ENCODE measurements at places on chromosomes 3 and 15. TPM values are rescaled to one million over a fixed set of nuclear protein-coding genes. Genes with fewer than 3 reads are reported as not detected.

Gene HEG1
- 16.6 TPM for total RNA-seq

- peak; percentile 49 for DNase-seq
- peaks cover 37% of the 10 kb centered on the region for H3K36me3 ChIP-seq
- H3K4me1 ChIP-seq: peaks cover 78% of the 10 kb centered on the region
- H3K27ac ChIP-seq: peak overlapping the region; percentile 89
- H3K27me3 ChIP-seq: no peaks in the 10 kb centered on the region
- H3K4me3 ChIP-seq: peak overlapping the region; percentile 74
Observed at GRCh38 chr3:129439226-129439816, 427 bp downstream of the MBD4 start.

Gene FAIM
- total RNA-seq: 13.3 TPM

Gene IQCH
- total RNA-seq: not detected

Gene CEMIP
- total RNA-seq: 9.0 TPM

- no peaks in the 10 kb centered on the region for H3K27me3 ChIP-seq
- no peaks in the 10 kb centered on the region for H3K36me3 ChIP-seq
- H3K4me1 ChIP-seq: no peaks in the 10 kb centered on the region
- no peak overlapping the region for H3K4me3 ChIP-seq
Observed at GRCh38 chr3:36697229-36698001, 66.9 kb downstream of the DCLK3 start.

DNA sequence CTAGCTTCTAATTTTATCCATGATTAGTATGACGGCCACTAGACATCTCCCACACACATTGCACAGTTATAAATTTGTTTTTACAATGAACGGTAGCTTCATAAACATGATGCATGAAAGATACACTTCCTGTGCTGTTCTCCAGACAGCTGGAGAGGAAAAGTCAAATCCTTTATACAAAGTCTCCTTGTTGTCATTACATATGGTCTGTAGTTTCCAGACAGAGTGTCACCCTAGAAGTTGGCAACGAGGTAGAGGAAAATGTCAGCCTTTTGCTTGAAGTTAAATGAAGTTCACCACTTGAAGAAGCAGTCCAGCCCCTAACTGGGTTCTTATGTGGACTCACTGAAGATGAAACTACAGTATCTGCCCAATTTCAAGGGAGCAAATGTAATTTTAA, 253.0 kb upstream of the P2RY1 start:
- peaks cover 12% of the 10 kb centered on the region for H3K4me1 ChIP-seq
- no peak overlapping the region for H3K27ac ChIP-seq
- H3K27me3 ChIP-seq: no peaks in the 10 kb centered on the region

- H3K27ac ChIP-seq: no peak overlapping the region
- no peak overlapping the region for H3K4me3 ChIP-seq
- H3K27me3 ChIP-seq: no peaks in the 10 kb centered on the region
- no peak for DNase-seq
Observed at GRCh38 chr3:67521053-67521646, 133.3 kb downstream of the SUCLG2 start.

DNA sequence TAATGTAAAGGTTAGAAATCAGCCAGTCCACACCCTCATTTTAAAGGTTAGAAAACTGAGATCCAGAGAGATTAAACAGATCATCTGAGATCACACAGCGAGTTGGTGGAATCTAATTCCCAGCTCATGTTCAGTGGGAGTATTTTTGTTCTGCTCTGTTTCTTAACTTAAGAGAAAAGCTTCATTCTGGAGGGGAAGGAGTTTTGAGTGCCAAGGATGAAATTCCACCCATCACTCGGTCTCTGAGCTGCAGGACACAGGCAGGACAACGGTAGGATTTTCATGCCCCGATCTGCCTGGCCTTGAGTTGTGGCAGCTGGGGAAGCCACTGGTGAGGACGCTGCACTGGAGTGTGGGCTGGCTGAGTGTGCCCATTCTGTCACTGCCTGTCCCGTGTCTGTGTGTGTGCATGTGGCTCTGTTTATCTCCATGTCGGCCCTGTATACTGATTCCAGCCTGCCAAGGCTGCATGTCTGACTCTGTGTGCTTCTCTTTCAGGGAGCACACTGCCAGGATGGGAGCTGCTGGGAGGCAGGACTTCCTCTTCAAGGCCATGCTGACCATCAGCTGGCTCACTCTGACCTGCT, 94.3 kb downstream of the CEMIP start:
- H3K36me3 ChIP-seq: peaks cover 7% of the 10 kb centered on the region
- no peaks in the 10 kb centered on the region for H3K4me1 ChIP-seq
- no peak overlapping the region for H3K27ac ChIP-seq
- no peak overlapping the region for H3K4me3 ChIP-seq

Gene PSTPIP1
- 8.0 TPM for total RNA-seq

- H3K4me1 ChIP-seq: no peaks in the 10 kb centered on the region
- DNase-seq: no peak
- no peak overlapping the region for H3K4me3 ChIP-seq
- no peaks in the 10 kb centered on the region for H3K27me3 ChIP-seq
- no peaks in the 10 kb centered on the region for H3K36me3 ChIP-seq
Observed at GRCh38 chr15:67406257-67406861, 114.6 kb upstream of the C15orf61 start.

DNA sequence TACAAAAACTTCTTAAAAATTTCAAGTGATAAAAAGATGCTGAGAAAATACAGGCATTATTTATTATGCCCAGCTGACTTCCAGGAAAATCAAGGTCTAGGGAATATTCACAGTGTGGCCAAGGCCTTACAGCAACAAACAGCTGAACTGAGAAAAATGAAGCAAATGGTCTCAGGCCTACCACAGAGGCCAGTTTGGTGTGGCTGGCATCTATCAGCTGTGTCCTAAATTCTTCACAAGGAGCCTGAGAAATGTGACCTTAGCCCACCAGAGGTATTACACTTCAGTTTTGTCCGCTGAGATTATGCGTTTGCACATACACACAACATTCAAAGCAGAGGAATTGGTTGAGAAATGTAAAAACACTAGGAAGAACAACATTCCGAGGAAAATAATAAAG, 77.4 kb downstream of the ANP32A start:
- no peaks in the 10 kb centered on the region for H3K36me3 ChIP-seq
- H3K4me3 ChIP-seq: no peak overlapping the region
- no peak for DNase-seq
- H3K27ac ChIP-seq: no peak overlapping the region

Gene GOLGA6L4
- total RNA-seq: 3.6 TPM

DNA sequence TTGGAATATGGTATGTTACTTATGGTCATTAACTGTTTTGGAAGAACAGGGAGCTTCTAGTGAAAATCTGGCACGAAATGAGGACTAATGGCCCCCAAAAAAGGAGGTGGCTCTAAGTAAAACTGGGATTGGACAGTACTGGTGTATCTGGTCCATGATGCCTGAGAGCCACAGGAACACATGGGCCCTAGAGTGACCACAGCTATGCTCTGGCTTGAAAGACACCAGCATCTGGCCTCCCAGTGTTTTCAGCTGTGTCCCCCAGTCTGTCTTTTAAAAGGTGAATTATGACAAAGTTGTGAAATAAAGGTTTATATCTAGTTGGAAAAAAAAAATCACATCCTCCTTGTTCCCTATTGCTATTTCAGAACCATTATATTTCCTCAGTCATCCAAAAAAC, 64.5 kb downstream of the GSK3B start:
- H3K4me1 ChIP-seq: peaks cover 16% of the 10 kb centered on the region
- DNase-seq: no peak
- H3K27me3 ChIP-seq: no peaks in the 10 kb centered on the region
- no peak overlapping the region for H3K27ac ChIP-seq
- H3K36me3 ChIP-seq: no peaks in the 10 kb centered on the region
- no peak overlapping the region for H3K4me3 ChIP-seq

GRCh38 chr15:41512940-41513505, 604 bp downstream of the LTK start:
- H3K4me1 ChIP-seq: peaks cover 40% of the 10 kb centered on the region
- peak overlapping the region; percentile 43 for H3K4me3 ChIP-seq
- H3K27me3 ChIP-seq: peaks cover 22% of the 10 kb centered on the region

DNA sequence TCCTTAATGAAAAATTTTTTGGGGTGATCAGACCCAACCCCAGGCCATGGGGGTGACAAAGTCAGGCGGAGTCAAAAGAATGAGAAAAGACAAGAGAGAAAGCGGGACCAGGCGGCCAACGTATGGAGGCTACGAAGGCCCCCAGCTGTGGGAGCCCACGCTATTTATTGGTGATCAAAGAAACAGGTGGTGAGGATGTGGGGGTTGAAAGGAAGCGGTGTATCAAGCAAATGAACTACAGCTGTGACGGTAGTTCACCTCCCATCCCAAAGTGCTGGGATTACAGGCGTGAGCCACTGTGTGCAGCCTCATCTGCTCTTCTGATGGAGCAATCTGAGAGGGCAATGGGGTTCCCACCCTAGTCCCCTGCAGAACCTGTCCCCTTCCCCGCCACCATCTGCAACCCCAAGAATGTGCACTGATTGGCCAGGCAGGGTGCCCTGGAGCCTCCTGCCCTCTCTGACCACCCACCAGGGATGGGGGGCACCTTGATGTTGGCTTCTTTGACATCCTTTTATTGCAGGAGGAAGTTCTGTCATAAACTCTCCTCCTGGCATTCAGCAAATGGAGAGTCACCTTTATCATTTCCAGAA, 1.1 kb upstream of the CHRNA3 start:
- no peak overlapping the region for H3K4me3 ChIP-seq
- DNase-seq: no peak
- peaks cover 17% of the 10 kb centered on the region for H3K27me3 ChIP-seq
- H3K36me3 ChIP-seq: no peaks in the 10 kb centered on the region

GRCh38 chr3:8576436-8576835, 68.2 kb downstream of the SSUH2 start:
- DNase-seq: no peak
- H3K27me3 ChIP-seq: no peaks in the 10 kb centered on the region
- peak overlapping the region; percentile 75 for H3K27ac ChIP-seq
- H3K4me1 ChIP-seq: peaks cover 7% of the 10 kb centered on the region
- no peaks in the 10 kb centered on the region for H3K36me3 ChIP-seq

Gene GNAT1
- not detected for total RNA-seq

GRCh38 chr3:175270198-175270837, 411.2 kb downstream of the NAALADL2 start:
- no peak overlapping the region for H3K4me3 ChIP-seq
- H3K36me3 ChIP-seq: no peaks in the 10 kb centered on the region
- no peak for DNase-seq
- H3K27ac ChIP-seq: no peak overlapping the region
- H3K4me1 ChIP-seq: no peaks in the 10 kb centered on the region
- H3K27me3 ChIP-seq: no peaks in the 10 kb centered on the region

GRCh38 chr15:89384176-89384604, 49.6 kb upstream of the POLG start:
- H3K27ac ChIP-seq: no peak overlapping the region
- no peak overlapping the region for H3K4me3 ChIP-seq
- H3K4me1 ChIP-seq: peaks cover 14% of the 10 kb centered on the region
- H3K27me3 ChIP-seq: no peaks in the 10 kb centered on the region

DNA sequence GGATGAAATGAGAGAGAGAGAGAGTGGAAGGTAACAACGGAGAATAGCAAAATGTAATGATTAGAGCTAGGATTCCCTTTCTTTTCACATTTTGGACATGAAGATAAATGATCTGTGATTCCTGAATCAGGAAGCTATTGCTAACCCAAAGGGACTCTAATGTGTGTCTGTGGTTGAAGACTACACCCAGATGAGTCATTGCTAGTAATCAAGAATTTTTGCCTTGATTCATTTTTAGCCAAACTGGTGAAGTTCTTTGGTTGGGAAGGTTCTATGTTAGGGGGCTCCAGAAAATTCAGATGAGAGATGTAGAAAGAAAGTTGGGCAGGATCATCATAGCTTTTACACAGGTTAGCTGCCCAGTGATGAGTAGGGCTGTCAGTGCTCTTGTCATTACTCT, 116.4 kb downstream of the DUT start:
- peaks cover 8% of the 10 kb centered on the region for H3K4me1 ChIP-seq
- H3K27me3 ChIP-seq: no peaks in the 10 kb centered on the region
- H3K27ac ChIP-seq: no peak overlapping the region
- no peak for DNase-seq
- H3K4me3 ChIP-seq: no peak overlapping the region
- H3K36me3 ChIP-seq: no peaks in the 10 kb centered on the region

GRCh38 chr15:62469478-62469873, 304.4 kb upstream of the C2CD4B start:
- no peak for DNase-seq
- H3K27me3 ChIP-seq: no peaks in the 10 kb centered on the region
- H3K27ac ChIP-seq: peak overlapping the region; percentile 35
- H3K4me3 ChIP-seq: no peak overlapping the region

DNA sequence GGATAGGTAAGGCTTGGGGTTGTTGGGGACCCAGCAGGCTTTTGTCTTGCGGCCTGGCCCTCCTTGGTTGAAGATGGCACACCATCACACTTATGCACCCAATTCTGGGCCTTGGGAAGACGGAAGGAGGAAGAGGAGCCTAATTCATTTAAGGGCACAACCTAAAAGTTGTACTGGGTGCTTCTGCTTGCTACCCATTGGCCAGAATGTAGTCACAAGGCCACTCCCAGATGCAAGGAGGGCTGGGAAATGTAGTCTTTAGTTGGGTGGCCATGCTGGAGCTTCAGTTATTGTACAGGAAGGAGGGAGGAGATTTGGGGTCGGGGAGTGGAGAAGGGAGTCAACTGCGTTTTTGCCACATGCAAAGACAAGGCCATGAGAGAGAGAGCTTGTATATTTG, 109.2 kb downstream of the TMEM266 start:
- H3K27ac ChIP-seq: no peak overlapping the region
- no peak overlapping the region for H3K4me3 ChIP-seq
- DNase-seq: no peak

DNA sequence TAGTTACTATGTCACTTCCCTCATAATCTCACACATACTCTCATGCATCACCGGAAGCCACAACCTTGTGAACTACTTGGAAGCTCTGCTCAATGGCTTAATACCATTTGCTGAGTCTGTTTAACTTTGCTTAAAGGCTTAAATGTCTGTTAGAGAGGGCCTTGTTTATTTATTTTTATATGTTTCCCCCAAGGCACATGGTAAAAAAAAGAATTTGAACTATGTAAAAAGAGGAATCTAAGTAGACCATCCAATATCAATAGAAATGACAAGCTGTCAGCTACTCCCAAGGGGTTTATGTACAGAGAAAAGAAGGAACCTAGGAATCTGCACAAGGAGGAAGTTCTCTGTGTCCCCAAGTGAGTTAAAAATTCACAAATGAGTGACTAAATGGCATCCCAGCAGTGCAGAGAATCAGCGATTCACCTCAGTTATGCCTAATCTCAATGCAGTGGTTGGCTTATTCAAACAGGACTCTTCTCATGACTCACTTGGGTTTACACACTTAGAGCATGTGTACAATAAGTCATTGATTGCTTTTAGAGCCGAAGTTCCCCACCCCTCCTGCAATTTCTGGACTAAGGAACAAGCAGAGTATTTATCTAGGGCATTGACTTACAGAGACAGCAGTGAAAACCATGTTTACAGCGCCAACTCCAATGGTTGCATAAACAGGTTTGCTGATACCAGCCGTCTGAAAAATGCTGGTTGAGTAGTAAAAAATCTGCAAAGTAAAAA, 24.4 kb downstream of the SLC2A2 start:
- H3K4me1 ChIP-seq: no peaks in the 10 kb centered on the region
- no peaks in the 10 kb centered on the region for H3K36me3 ChIP-seq
- no peak for DNase-seq
- H3K27ac ChIP-seq: no peak overlapping the region

Gene MME
- total RNA-seq: 6.2 TPM

GRCh38 chr3:132615881-132616280, 18.8 kb downstream of the ACKR4 start:
- H3K36me3 ChIP-seq: no peaks in the 10 kb centered on the region
- H3K27ac ChIP-seq: no peak overlapping the region
- no peaks in the 10 kb centered on the region for H3K27me3 ChIP-seq
- no peak overlapping the region for H3K4me3 ChIP-seq
